Metanephros (tissue), 2 donors: ENCODE measurements at places on chromosomes 13 and 19. TPM values are rescaled to one million over a fixed set of nuclear protein-coding genes. Genes with fewer than 3 reads are reported as not detected.

The TMEM86B gene
- 1.3 TPM for total RNA-seq

The PDX1 gene
- total RNA-seq, result not detected

The ATP4A gene
- 0.41 TPM for total RNA-seq

The SPACA4 gene
- total RNA-seq, result not detected

The FPR1 gene
- total RNA-seq, result 13.1 TPM
